Activated CD4-positive, alpha-beta T cell treated with anti-CD3 and anti-CD28 coated beads, Interleukin-2, amount 50 U/mL, for 48 hours (primary cell): ENCODE measurements at places on chromosomes 7 and 10.

DNA sequence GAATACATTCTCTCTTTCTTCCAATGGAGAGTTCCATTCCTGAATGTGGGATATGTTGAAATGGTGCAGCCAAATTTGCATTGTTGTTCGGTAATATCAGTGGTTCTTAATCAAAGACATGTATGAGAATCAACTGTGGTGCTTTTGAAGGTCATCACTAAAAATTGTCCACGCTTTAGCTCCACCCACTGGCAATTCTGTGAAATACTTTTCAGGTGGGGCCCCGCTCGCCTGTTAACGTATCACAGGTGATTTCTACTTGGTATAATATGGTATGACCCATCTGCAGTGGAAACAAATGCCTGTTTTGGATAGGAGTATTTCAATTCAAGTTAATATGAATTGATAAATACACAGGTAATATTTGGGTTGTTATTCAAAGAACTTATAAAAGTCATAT lies 178.4 kb downstream of the NSUN6 start:
- no peak for DNase-seq

DNA sequence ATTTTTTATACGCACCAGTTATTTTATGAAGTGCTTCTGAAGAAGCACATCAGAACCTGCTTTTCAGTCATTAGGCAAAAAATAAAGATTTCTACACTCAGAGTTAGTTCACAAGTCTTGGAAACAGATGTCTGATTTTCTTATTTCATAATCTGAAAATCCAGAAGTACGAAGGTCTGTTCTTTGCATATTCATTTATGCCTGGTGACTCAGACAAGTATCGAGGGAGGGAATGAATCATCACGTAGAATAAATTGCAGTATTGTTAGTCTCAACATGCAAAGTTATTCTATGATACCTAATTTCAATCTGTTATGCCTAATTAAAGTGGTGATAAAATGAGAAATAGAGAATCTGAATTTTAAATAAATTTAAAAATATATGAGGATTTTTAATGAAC lies 113.6 kb upstream of the SEM1 start:
- DNase-seq, result no peak

DNA sequence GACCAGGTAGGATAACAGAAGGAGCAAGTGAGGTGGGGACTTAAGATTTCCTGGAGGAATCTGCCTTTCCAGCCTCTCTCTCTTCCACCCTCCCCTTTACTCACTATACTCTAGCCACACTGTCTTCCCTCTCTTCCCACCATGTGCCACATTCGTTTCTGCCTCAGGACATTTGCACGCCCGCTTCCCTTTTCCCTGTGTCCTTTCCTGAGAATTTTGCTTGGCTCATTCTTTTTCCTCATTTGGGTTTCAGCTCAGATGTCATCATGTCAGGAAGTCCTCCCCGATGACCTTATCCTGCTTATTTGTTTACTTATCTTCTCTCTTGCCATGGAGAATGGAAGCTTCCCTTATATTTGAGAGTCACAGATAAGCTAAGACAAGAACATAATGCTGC lies 363.8 kb downstream of the PRPF18 start:
- DNase-seq, result no peak

DNA sequence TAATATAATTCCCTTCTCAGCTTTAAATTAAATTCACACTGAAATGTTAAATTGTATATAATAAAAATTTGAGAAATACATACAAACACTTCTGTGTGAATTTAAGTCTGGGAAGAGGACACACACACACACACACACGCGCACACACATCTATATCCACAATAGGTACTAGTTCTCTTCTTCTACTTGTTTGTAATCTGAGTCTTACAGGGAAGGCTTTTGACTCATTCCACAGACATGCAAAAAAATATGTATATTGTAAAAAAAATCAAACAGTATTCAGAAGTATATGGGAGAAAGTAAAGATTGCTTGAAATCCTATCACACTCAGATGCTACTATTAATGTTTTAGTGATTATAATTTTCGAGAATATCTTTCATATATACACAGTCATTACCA lies 276.2 kb downstream of the MDFIC start:
- DNase-seq, result no peak

GRCh38 chr10:132520177-132520811 lies 17.3 kb upstream of the INPP5A start:
- no peak for DNase-seq

DNA sequence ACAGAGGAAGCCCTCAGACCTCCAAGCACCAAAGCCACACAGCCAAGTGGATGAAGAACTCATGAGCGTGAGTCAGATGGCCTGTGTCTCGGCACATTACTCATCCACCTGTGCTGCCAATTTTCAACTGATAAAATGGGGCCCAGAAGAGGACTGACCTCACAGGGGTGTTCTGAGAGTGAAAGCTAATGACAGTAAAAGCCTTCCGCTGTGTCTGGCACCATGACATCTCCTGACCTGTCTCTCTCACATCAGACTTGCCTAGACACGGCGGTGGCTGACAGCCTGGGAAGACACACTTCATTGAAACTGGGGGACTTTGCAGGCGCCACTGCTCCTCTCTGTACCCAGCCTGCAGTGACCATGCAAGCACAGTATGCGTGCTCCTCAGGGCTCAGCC lies 8.3 kb upstream of the SLC18A3 start:
- DNase-seq, result no peak

GRCh38 chr7:116713918-116714317 lies 41.9 kb downstream of the MET start:
- no peak for DNase-seq

DNA sequence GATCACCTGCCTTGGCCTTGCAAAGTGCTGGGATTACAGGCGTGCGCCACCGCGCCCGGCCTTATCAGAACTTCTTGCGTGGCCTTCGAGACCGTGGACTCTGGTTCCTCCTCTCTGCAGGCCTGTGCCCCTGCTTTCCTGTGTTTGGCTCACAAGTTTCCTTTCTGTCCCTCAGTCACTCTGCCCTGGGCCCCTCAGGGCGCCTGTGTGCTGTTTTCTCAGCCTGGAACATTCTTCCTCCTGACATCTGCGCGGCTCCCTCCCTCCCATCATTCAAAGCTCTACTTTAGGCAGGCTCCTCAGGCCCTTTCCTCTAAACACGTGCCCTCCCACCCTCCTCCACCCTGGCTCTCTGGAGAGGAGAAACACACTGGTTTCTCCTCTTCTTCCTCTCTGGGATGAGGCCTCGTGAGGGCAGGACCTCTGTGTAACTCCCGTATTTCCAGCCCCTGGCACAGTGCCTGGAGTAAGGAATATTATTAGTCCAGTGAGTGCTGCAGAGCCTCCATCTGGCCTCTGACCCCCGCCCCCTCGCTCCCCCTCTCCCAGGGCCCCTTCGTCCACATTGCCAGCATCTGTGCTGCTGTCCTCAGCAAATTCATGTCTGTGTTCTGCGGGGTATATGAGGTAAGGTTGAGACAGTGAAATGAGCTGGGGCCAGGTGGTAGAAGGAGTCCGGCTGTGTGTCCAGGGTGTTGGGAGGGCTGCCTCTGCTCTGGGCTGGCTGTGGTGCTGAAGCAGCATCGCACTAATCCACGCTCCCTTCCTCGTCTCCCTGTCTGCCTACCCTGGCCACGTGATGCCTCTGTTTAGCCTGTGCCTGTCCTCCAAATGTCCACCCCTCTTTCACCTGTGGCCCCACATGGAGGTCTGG lies 7.1 kb downstream of the CLCN1 start:
- DNase-seq, result no peak

- no peak for DNase-seq
These were observed 72.6 kb upstream of the ZMIZ1 start for GRCh38 chr10:78995987-78996791.

GRCh38 chr7:3154881-3155494 lies 111.3 kb upstream of the CARD11 start:
- peak; percentile 53 for DNase-seq
